ENCODE measurements at places on chromosomes 6 and 20.

DNA sequence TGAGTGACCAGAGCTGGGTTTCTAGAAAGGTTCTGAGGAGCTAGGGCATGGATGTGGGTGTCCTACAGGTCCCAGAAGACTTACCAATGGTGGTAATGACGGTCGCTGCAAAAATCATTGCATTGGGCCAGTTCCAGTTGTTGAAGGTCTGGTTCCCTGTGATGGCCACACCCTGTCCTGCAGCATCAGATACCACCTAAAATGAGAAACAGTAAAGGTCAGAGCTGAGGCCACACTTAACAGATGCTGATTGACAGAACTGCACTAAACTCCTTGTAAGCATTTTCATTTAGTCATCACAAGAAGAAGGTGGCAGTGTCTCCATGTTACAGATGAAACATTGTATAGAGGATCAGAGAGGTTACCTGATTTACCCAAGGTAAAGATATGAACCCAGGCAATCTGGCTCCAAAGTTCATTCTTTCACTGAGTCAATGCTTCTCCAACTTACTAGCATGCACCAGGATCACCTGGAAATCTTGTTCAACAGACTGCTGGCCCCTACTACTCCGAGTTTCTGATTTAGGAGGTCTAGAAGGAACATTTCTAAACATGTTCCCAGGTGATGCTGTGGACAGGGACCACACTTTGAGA, 33.4 kb downstream of the KCNK5 start:
- DNase-seq, result no peak

DNA sequence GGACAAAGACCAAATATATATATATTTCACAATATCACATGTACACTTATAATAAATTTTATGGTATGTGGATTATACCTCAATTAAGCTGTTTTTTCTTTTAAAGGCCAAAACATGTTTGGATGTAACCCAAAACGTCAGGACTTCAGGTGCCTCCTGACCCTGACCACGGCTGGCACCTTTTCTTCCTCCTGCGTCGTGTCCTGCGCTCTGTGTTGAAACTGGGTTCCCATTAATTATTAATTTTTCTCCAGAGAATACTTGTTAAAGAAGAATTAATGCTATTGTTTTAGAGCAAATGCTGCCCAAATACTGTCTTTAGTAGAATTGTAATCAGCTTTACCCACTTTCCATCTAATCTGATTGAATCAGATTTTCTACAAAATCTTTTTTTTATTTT, 46.7 kb upstream of the VSX1 start:
- DNase-seq, result no peak

DNA sequence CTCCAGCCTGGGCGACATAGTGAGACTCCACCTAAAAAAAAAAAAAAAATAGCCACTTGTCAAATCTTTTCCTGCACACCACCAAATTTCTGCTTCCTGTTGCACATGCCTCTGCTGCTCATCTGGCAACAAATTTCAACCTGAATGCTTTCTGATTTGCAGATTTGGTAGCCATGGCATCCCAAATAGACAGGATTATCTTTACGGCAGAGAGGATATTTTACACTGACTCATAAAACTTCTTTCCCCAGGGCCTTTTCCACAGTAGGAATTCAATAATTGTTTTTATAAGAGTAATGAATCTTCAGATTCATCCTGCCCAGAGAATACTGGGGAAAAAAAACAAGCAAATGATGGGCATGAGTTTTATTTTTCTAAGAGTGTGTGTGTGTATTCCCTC, 264.6 kb downstream of the FRK start:
- no peak for DNase-seq

DNA sequence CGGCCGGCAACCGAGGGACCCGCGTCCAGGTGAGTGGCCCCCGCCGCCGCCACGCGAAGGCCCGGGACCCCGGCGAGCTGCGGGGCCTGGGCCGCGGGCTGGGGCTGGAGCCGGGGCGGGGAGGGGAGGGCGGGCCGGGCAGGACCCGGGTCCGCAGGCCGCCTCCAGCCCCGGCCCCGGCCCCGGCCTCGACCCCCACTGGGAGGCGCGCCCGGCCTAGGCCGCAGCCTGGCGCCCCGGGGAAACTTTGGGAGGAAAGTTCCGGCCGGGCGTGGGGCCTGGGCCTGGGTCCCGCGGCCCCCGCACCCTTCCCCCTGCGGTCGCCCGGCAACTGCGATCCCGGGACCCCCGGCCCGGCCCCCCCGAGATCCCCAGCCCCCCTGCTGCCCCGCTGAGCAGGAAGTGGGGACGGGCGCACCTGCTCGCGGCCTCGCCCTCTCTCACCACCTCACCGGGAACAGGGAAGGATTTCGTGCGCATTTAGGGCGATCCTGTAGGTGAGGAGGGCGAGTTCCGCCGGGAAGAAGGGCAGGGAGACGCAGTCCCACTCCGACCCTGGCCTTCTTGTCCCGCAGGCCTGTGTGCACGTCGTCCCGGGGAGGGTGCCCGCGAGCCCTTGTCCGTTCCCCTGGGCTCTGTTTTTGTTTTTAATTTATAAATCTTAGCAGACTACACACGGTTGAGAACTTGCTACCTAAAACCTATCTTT, 402 bp downstream of the OSBPL2 start:
- DNase-seq, result no peak

- DNase-seq, result no peak
Observed at GRCh38 chr20:53947501-53948195, 122.7 kb downstream of the BCAS1 start.

DNA sequence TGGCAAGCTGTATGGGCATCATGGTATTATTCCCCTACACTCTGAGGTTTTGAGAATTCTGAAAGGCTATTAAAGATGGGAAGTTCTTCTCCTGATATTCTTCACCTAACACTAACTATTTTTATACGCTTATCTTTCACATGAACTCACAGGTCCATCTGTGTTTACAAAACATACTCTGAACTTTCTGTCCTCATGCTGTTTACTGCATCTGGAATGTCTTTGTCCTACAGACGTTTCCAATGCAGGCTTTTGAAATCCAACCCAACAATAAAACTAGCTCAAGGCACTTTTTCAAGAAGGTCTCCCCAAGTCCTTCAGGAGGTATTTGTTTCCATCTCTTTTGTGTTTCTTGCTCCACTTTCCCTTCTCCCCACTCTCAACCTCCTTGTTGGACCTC, 60.5 kb upstream of the MLIP start:
- DNase-seq, result no peak

- DNase-seq, result no peak
Observed at GRCh38 chr6:43823390-43823789, 53.4 kb downstream of the VEGFA start.

DNA sequence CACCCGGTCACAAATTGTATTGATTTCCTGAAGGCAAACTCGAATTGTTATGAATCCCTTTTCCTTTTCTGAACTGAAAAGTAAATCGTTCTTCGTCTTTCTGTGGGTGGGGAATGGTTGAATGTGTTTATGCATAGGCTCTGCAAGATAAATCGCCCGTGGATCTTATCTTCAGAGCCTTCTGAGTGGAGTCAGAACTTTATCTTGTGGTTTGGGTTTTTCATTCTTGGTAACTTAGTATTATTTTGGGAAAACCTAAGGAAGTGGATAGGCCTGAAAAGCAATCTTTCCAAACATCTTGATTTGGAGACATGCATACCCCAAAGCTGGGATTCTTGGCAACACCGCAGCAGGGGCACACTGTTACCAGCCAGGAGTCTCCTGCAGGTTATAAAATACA, 122.4 kb downstream of the MAP3K7 start:
- no peak for DNase-seq

GRCh38 chr20:478010-478948, 15.9 kb upstream of the TBC1D20 start:
- no peak for DNase-seq

GRCh38 chr6:56400273-56400672, 152.9 kb upstream of the COL21A1 start:
- DNase-seq, result no peak

DNA sequence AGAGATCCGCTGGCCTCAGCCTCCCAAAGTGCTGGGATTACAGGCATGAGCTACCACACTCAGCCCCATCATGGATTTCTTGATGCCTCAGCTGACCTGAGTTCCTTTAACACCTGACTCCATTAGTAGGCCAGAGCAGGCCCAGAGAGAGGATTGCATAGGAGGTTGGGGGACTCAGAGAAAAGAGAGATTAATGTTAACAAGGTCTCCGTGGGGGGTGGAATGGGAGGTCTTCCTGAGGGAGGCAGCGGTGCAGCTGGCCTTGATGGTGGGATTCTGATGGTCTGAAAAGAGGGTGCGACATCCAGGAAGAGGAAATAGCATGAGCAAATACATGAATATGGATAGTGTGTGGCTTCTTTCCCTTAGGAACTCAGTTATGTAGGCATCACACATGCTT, 9.9 kb downstream of the SGK2 start:
- DNase-seq, result no peak

DNA sequence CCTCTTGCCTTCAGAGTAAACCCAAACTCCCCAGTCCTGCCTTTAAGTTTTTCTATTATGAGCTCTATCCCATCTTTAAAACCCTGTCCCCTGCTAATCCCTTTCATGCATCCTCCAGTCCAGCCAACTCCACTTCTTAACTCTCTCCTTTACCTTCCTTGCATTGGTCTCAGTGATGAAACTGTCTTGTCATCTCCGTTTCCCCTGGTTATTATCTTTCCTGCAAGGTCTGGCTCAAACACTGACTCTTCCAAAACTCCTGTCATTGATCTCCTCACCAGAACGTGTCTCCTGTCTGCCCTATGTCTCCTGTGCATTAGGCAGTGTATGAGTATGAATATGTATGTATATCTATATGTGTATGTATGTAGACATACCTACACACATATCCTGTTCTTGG, 11.8 kb upstream of the FNDC1 start:
- DNase-seq, result no peak

- DNase-seq, result no peak
Observed at GRCh38 chr6:127111526-127111925, 6.9 kb upstream of the RSPO3 start.

- DNase-seq, result no peak
Observed at GRCh38 chr20:44615169-44615791, 32.9 kb downstream of the PKIG start.

DNA sequence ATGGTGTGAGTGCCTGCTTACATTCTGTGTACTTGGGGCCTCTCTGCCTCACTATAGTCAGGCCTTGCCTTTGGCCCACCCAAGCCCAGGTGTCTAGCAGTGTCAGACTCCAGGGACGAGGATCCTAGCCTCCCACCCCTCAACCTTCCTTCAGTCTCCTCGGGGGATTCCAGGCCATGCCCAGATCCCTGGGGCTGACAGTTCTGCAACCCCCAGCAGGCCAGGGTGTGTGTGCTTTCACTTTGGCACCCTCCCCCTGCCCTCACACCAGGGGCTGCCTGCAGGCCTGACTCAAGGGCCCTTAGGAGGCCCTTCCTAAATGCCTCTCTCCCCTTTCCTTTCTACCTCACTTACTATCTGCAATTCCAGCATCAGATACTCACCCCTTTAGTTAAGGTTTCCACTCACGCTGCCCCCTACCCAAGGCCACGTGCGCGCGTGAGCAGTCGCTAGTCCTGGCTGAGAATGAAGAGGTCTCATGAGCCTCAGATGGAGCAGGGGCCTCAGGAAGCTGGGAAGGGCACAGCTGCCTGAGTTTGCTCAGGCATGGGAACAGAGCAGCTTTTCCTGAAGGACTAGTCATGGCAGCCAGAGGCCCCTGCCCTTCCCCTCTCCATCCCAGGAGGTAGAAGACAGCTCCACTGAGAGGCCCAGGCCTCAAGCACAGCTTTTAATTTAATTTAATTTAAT, 859 bp upstream of the CLPS start:
- DNase-seq, result no peak

- no peak for DNase-seq
Observed at GRCh38 chr20:25461786-25462545, 54.5 kb downstream of the GINS1 start.

DNA sequence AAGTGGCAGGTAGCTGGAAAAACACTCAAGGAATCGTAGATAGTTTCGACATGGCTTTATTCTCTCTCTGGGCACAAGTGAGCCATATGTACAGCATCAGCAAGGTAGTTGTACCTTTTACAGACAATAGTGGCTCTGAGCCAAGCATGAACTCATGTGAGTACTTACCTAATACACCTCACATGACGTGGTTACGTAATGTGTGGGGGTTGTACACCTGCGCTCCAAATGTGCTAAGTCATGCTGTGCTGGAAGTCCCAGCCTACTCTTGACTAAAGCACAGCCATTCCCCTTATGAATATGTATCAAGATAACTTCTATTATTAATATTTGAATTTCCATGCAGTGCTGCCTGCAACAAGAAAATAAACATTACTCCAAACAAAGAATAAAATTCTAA, 78.8 kb upstream of the HMGN3 start:
- DNase-seq, result no peak

- no peak for DNase-seq
Observed at GRCh38 chr6:164791498-164791897, 517.9 kb downstream of the C6orf118 start.

GRCh38 chr6:168050881-168051586, 28.0 kb downstream of the FRMD1 start:
- DNase-seq, result no peak

DNA sequence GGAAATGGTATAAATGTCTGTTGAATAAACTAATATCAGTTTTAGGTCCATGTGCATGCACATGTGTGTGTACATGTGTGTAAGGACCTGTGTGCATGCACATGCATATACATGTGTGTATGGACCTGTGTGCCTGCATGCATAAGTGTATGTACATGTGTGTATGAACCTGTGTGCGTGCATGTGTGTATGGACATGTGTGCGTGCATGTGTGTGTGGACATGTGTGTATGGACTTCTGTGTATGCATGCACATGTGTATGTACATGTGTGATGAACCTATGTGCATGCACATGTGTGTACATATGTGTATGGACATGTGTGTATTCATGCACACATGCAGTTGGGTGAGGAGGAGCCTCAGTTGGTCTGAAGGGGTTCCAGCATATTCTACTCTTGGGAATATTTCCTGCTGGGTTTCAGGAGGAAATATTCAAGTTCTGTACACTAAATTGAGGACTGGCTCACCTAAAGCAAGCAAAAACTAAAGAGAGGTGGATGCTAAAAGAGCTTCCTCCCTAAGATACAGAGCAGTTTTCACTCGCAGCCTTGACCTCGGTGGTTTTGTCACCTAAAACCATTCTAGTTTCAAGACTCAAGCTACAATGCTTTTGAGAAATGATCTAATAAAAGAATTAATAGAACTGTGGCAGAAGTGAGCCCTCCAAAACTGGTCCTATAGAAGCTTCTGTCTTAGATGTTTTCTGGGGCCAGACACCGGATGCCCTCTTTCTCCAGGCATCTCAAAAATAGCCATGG, 742.8 kb downstream of the MAFB start:
- DNase-seq, result no peak

All from NCI-H2107 (cell line).